Left colon (tissue), 2 donors: ENCODE measurements at places on chromosomes 2 and 18. TPM values are rescaled to one million over a fixed set of nuclear protein-coding genes. Genes with fewer than 3 reads are reported as not detected.

Gene KCNK3
- total RNA-seq: 0.79 TPM

DNA sequence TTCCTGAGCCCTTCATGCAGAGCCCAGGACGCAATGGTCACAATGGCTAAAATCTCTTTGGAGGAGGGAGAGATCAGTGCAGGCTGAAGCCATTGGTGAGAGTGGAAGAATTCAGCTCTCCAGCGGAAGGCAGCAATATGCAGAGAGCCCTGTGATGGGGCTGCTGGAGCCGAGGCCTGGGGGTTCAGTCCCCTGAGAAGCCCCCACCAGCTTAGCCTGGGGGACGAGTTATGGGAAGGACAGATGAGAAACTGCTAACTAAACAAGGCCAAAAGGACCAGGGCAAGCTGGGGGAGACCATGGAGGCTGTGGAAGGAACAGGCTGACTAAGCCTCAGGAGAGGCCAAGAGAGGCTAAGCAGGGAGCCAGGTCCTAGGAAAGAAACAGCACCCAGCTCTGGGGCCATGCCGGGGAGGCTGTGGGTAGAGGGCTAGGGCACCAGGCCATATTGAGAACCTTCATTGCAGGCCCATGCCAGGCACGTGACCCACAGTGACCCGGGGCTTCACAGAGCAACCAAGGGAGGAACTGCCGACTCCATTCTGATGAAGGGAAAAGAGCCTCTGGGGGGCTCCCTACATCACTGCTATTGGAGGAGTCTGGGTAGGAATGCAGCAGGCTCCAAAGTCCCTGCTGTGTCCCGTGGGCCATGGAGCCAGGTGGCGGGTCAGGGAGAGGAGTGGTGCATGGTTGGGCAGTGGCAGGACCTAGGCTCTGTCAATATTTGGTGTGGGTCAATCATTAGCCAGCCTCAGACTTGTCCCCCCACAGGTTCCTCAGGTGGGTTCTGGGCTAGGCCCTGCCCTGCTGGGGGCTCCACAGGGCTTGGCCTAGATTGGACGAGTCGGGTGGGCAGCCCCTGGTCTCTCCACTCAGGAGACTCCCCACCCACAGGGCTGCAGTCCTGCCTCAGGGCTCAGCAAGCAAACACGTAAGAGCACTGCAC lies 19.8 kb downstream of the PROC start:
- peak; percentile 52 for DNase-seq

- no peak for DNase-seq
Measured at GRCh38 chr2:228283491-228284171, 102.1 kb upstream of the SPHKAP start.

- no peak for DNase-seq
Measured at GRCh38 chr2:88684519-88684918, 7.0 kb upstream of the RPIA start.

GRCh38 chr2:100393362-100393761 lies 24.1 kb downstream of the CHST10 start:
- DNase-seq: no peak

DNA sequence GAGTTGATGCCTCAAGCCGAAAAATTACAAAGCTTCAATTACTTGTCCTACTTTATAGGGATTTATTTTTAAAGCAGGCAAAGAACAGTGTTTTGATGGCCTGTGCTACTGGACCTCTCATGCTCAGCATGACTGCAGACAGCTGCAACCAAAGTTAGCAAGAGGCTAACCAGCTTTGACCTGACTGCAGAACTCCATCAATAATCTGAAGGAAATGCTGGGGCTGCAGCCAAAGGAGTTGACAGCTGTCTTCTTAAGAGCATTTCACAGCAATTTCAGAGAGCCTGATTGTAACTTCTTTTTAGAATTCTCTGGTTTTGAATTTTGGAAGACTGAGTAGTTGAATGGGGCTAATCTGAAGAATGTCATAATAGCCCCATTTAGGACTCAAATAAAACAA lies 46.5 kb upstream of the SESTD1 start:
- DNase-seq: no peak

- no peak for DNase-seq
Measured at GRCh38 chr2:146982393-146982846, 862.4 kb upstream of the ACVR2A start.

GRCh38 chr2:64177315-64177714 lies 33.1 kb upstream of the PELI1 start:
- no peak for DNase-seq

DNA sequence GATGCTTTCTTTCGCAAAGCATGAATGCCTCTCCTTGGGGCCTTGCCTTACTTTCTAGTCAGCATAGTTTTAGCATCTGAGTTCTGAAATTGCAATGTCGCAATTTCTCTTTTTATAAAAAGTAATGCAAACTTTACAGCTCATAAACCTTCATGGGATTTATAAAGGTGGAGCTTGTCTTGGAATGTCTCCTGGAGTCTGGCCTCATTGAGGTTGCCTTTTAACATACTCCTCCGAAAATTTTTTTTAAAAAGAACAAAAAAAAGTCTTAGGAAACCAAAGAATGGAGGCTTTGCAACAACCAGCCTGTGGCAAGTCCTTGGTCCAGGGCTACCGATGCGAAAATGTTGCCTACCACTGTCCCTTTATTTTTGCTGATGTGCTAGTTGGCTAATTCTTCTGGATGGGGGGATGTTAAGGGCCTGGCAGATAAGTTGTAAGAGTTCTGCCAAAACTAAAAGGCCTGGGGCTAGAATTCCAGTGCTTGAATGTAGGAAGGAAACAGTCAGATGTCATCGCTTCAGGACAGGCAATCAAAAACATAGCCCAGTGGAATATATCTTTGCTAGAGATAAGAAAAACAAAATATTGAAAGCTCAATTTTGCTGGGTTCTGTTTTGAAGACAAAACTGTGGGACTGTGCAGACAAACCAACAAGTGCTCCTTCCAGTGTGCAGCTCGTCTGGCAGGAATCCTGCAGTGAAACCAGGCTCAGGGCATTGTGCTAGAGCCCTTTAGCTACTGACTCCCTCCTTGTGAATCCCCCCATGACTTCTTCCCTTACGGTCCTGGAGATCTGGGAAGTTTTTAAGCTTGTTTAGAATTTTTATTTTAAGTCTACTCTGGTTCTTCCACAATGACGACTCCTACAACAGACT lies 213.0 kb downstream of the PIEZO2 start:
- no peak for DNase-seq
